ENCODE measurements at places on chromosomes 12 and 14.

GRCh38 chr12:56565510-56566101 is 44.0 kb downstream of the RBMS2 start:
- DNase-seq, result peak; percentile 100

DNA sequence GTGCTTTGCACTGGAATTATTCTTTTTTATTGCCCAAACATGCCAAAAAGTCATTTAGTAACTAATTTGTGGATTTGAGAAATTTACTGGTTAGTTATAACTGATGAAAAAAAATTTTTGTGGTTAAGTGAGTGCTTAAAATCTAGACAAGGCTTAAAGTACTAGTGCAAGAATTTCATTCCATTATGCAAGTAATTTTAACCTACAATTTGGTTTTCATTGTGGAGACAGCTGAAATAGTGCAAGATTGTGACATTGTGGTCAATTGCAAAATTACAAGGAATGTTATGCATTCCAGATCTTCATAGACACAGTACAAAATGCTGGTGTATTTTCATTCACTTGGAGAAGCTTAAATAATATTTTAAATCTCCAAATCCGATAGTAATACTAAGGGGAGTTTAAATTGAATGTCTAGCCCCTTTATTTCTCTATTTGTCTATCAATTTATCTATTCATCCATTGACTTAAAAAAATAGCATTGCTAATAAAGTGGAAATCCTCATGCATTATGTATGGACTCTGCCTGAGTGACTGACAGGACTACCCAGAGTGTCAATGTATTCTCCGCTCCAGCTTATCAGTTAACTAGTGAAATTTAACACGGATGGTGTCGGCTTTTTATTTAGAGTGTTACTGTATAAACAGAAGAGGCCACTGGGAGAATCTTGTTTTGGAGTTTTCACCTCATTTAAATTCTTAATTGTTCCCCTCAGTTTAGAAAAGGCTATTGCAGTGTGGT is 125.9 kb downstream of the ALX1 start:
- peak; percentile 2 for DNase-seq

- DNase-seq, result no peak
Measured at GRCh38 chr14:92199763-92200162, 78.0 kb downstream of the CPSF2 start.

- DNase-seq, result no peak
Measured at GRCh38 chr12:11601647-11602046, 47.8 kb upstream of the ETV6 start.

DNA sequence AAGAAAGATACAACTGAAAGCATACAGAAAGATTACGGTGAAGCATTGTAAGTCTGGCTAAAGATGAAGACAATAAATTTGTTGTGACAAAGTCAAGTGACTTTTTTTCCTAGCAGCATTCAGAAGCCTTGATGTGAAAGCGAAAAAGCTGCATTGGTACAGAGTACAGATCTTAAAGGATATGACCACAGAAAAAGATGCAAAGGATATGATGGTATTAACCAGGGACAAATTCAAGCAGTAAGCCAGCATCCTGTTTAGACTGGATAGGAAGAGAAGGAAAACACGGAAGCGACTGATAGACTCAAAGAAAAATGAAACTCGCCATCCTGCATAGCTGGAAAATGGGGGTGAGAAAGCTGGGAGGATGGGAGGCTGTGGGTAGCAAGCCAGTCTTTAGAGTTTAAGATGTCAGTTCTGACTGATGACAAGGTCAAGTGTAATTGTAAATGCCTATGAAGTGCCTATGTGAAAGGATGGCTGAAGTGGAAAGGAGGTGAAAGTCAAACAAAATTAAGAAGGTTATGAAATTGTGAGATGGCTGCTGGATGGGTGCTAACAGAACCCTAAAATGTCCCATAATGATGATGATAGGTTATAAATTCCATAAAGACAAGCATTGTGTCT is 92.4 kb downstream of the PHLDA1 start:
- DNase-seq, result no peak

- no peak for DNase-seq
Measured at GRCh38 chr14:64620910-64621309, 71.1 kb downstream of the PPP1R36 start.

GRCh38 chr12:122078141-122079032 is at the start of gene MLXIP:
Gene MLXIP, plus strand, starts transcription at chr12:122078756. Its CDS starts 98 bp downstream, at chr12:122078854.
- peak; percentile 89 for DNase-seq

DNA sequence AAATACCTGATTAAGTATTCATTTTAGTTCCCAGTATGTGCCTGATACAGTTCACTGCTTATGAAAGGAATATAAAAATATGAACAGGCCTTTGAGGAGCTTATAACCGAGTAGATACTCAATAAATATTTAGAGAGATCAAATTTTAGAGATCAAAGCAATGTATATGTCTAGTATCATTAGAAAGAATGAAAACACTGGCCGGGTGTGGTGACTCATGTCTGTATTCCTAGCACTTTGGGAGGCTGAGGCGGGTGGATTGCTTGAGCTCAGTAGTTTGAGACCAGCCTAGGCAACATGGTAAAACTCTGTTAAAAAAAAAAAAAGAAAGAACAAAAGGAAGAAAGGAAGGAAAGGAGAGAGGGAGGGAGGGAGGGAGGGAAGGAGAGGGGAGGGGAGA is 113.2 kb upstream of the EEA1 start:
- DNase-seq, result no peak

Data from skin of body (tissue), 3 donors.